Naive thymus-derived CD4-positive, alpha-beta T cell (primary cell): ENCODE measurements at places on chromosomes 4 and X. TPM values are rescaled to one million over a fixed set of nuclear protein-coding genes. Genes with fewer than 3 reads are reported as not detected.

DNA sequence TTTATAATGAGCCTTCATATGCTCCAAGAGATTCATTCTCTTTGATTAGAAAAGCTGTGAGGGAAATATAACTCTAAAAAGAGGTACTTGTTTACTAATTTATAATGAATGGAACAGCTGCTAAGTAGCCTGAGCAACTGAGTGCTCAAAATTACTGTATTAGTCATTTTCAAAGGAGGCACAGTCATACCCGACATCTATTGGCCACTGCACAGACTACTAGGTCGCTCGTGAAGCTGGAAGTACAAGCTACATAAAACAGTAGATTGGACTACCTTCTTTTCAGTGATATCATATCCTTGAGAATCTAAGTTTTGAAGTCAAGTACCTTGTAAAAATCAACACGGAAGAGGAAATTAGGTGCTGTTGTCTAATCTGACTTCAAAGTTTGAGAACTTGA lies 52.0 kb upstream of the GLRB start:
- DNase-seq: no peak

GRCh38 chr4:3128058-3128457 lies 53.6 kb downstream of the HTT start:
- DNase-seq: no peak

DNA sequence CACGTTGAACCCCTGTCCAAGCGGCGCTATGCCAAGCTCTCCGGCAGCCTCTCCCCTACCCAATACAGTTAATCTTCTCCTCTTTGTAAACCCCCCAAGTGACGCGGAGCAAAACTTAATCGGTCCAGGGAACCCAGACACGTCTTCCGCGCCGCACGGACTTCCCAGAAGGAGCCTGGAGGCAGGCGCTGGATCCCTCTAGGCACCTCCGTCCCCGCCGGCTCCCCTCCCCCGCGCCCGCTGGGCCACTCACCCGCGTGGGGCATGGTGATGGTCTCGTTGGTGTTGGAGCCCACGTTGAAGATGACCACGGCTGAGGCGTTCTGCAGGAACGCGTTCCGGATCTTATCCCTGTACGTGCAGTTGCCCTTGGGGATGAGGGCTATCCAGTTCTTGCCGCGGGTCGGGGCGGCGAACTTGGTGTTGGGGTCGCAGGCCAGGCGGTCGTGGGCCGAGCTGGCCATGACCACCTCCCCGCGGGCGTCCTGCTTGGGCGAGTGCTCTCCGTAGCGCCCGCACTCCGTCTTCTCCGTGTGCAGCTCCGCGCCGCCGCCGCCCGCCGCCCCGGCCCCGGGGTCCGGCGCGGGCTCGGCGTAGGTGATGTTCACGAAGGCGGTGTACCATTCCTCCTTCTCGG lies 1.1 kb downstream of the RNF150 start:
- no peak for DNase-seq

The MAGEA1 gene
- not detected for polyA plus RNA-seq

The SULT1B1 gene
- 13.2 TPM for polyA plus RNA-seq

- no peak for DNase-seq
Observed at GRCh38 chr4:120728892-120729675, 193.4 kb downstream of the PRDM5 start.

DNA sequence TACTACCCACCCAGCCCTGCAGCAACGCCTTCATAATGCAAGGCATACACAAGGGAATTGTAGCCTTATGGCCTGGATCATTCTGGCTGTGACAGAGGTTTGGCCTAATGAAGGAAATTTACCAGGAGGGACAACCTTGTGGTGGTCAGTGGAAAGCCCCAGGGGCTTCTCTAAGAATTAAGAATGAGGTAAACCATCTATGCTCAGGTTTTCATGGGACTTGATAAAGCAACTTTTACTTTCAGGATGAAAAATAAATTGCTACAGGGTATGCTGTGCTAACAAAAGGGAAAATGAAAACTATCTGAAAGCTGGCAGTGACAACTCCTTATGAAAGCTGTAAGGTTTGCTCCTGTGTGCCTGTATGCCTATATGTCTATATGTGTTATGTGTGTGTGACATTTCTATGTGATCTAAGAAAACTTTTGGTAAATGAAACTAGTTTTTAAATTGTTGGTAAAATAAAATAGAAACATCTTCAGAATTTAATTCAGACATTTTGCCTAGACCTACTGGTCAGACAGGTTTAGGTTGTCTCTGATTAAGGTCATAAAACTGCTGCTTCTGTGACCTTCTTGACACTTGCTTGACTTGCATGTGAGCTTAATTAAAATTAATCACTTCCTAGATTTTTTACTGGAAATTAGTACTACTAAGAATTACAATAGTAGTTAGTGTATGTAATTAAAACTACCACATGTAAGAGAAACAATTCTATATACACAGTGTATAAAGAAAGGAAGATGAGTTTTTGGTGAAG lies 19.9 kb upstream of the TXK start:
- no peak for DNase-seq

- no peak for DNase-seq
Observed at GRCh38 chr4:151459375-151459774, 50.4 kb downstream of the FHIP1A start.

DNA sequence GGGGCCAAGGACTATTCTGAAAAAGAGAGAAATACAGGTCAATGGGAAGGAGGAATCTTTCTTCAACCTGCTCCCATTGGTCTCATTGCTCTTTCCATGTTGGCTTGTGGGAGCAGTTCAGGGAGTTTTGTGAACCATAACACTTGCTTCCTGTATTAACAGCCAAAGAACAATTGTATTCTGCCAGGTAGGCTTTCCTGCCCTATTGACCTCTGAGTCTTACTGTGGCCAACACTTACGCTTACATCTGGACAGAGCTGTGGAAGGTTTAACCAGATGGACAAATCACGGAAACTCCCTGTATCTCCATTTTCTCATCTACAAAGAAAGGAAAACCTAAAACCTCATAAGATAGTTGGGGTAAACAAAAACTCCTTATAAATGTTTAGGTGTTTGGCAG lies 30.7 kb downstream of the MID1IP1 start:
- no peak for DNase-seq

DNA sequence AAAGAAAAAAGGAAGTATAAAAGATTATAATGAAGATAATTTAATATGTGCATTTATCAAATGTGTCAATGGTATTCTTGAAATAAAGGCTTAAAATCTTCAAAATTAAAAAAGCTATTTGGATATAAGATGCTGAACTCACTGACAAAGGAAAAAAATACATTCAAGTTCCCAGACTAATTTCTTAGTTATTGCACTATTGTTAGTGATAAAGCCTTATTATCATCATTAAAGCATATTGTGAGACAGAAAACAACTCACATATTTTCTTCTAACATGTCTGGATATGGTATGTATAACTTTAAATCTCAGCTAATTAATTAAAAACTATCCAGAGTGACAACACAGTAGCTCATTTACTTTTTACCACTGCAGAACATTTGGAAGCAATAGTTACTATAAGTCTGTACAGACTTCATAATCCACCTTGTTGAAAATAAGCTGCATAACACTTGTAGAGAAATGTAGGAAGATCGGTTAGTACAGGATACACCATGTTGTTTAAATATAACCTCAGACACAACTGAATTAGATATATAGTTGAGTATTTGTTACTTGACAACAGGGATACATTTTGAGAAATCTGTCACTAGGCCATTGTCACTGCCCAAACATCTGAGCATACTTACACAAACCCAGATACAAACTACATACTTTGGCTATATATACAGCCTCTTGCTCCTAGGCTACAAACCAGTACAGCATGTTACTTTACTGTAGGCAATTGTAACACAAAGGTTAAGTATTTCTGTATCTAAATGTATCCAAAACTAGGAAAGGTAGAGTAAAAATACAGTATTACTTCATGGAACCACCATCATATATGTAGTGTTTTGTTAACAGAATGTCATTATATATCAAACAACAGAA lies 12.8 kb upstream of the FAM200B start:
- DNase-seq: no peak

DNA sequence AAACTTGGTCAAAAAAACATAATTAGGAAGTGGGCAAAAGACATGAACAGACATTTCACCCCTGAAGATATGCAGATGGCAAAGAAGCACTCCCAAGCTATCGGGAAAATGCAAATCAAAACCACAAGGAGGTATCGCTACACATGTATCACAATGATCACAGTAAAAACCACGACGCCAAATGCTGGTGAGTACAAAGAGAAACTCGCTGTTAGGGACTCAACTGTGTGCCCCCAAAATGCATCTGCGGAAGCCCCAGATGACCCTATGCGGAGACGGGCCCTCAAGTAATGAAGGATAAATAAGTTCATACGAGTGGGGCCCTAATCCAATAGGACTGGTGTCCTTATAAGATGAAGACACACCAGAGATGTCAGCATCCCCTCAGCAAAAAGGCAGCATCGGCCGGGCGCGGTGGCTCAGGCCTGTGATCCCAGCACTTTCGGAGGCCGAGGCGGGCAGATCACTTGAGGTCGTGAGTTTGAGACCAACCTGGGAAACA lies 10.2 kb downstream of the GAK start:
- DNase-seq: no peak

GRCh38 chrX:21840193-21840545 lies 752 bp downstream of the MBTPS2 start:
- DNase-seq: no peak

GRCh38 chr4:141573678-141574077 lies 62.7 kb upstream of the IL15 start:
- no peak for DNase-seq

The FGFBP1 gene
- polyA plus RNA-seq: not detected

The MTMR8 gene
- polyA plus RNA-seq: 2.7 TPM

DNA sequence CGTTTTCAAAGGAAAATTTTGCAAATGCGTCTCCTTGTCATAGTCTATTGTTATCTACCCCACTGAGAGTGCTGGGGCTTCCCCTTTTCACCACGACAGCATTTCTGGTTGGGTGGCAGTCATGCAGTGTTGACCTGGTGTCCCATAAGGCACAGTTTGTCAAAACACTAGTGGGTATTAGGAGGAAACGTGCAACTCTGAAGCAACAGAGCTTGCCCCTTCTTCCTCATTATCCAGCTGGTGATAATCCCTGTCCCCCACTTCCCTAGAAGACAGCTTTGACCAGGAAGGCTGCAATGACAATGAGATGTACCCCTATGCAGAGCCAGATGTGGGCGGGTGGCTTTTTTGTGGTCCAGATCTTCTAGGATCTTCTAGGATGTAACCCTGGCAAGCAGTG lies 1.8 kb downstream of the TBC1D1 start:
- peak; percentile 11 for DNase-seq

- DNase-seq: no peak
Observed at GRCh38 chr4:18844726-18845125, 823.2 kb upstream of the LCORL start.

DNA sequence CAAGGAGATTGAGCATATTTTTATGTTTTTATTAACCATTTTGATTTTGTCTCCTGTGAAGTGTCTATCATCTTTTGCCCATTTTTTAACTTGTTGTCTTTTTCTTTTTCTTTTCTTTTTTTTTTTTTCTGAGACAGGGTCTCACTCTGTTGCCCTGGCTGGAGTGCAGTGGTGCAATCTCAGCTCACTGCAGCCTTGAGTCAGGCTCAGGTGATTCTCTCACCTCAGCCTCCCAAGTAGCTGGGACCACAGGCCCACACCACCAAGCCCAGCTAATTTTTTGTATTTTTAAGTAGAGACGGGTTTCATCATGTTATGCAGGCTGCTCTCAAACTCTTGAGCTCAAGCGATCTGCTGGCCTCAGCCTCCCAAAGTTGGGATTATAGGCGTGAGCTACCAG lies 4.6 kb upstream of the ADD1 start:
- DNase-seq: no peak

The NOX1 gene
- not detected for polyA plus RNA-seq

DNA sequence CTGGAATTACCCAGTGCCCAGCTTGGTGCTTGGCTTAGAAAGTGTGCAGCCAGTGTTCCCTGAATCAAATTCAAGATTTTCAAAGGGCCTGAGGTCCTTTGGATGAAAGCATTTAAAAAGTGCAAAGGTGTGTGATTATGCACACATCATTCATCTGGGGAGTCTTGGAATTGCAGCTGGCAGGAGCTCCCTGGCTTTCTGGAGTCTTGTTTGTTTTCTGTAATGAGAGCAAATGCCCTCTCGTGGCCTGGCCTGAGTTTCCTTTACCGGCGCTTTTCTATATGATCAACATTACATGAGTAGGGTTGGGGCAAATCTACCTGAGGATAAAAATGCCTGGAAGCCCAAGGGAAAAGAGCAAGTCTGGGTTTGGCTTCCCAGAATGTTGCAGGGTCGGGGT lies 24.6 kb upstream of the SORCS2 start:
- no peak for DNase-seq

DNA sequence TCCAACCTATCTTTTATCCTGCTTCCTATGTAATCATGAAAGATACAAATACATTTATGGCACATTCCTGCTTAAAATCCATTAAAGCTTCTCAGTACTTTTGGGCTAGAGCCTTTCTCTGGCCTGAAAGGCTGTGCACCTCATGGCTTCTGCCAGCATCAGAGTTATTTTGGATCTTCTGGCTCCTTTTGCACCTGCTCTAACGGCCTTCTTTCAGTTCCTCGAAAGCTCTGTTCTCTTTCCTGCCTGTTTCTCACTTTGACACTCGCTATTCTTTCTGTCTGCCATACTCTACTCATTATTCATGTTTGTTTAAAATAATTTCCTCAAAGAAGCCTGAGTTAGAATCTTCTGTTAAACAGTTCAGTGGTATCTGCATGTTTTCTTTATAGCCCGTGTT lies 86.0 kb downstream of the LRP2BP start:
- DNase-seq: no peak

DNA sequence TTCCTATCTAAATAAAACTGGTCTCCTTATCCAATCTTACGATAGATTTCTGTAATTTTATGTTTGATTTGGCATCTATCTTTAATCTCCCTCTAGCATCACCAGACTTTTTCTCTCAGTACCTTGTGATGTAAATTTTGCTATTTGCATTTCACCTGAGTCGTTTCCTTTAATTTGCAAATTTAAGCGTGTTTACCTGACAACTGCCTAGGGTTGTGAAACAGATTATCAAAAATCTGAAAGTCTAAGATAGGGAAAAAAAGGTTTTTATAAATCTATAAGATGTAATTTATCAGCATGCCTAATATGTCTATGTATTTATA lies 39.4 kb upstream of the TMPRSS11E start:
- DNase-seq: no peak

DNA sequence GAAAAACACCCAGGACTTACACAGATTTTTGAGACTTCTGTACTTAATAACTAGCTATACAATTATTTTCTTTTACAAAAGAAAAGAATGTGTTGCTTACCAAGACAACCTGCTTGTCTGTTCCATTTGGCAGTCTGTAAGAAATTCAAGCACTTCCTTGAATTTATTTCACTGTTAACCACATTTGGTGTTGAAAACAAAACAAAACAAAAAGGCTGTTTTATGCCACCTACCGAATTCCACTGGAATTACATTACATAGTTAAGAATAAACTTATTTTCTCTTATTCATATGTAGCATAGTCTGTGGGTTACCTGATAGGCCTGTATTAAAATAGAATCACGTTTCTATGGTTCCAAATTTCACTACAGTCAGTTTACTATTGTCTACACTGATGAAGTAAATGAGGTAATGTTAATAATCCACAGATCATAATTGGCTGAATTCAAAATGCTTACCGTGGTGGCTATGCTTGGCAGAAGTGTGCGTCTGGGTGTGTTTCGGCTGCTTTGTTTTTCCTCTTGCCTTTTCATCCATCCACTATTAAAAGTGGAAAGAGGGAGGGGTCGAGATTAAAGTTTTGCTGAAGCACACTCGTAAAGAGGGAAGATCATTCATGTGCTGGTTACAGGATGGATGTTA lies at the start of gene TLR1:
TSS of gene TLR1 (minus strand) at position 138 of the 642 bp plus-strand sequence. CDS start 5,960 bp downstream, outside the sequence.
- DNase-seq: no peak

- DNase-seq: no peak
Observed at GRCh38 chr4:10747186-10747585, 62.6 kb upstream of the CLNK start.

GRCh38 chr4:20839957-20840356 lies 139.7 kb downstream of the PACRGL start:
- no peak for DNase-seq

The THOC2 gene
- polyA plus RNA-seq: 39.0 TPM

The HS3ST1 gene
- polyA plus RNA-seq: not detected
